ENCODE measurements at places on chromosomes 7 and 10.
A peak's percentile ranks its signal among the peaks of the same experiment; 100 is the strongest.

GRCh38 chr10:95181726-95182125 is 12.3 kb upstream of the ACSM6 start:
- no peaks in the 10 kb centered on the region for H3K36me3 ChIP-seq
- no peak overlapping the region for H3K4me3 ChIP-seq
- H3K27ac ChIP-seq = peak overlapping the region; percentile 87
- H3K27me3 ChIP-seq = no peaks in the 10 kb centered on the region
- peaks cover 20% of the 10 kb centered on the region for H3K4me1 ChIP-seq

DNA sequence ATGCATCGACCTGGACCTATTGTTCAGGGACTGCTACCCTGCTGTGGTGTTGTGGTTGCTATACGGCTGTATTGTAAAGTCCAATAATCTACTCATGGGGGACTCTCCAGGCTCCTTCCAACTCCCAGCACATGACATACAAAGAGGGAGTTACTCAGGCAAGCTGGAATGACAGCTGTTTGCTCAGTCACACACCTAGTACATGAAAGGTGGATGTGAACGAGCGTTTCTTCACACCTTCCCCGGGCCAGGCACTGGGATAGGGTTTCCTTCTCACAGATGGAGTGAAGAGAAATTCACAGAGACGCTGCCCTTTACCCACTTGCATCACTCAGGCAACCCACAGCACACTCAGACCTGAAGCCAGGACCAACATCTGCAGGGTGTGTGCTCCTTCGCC is 215.7 kb downstream of the TNS3 start:
- peaks cover 60% of the 10 kb centered on the region for H3K36me3 ChIP-seq
- H3K27me3 ChIP-seq = no peaks in the 10 kb centered on the region
- DNase-seq = no peak
- H3K4me1 ChIP-seq = no peaks in the 10 kb centered on the region
- no peak overlapping the region for H3K4me3 ChIP-seq

DNA sequence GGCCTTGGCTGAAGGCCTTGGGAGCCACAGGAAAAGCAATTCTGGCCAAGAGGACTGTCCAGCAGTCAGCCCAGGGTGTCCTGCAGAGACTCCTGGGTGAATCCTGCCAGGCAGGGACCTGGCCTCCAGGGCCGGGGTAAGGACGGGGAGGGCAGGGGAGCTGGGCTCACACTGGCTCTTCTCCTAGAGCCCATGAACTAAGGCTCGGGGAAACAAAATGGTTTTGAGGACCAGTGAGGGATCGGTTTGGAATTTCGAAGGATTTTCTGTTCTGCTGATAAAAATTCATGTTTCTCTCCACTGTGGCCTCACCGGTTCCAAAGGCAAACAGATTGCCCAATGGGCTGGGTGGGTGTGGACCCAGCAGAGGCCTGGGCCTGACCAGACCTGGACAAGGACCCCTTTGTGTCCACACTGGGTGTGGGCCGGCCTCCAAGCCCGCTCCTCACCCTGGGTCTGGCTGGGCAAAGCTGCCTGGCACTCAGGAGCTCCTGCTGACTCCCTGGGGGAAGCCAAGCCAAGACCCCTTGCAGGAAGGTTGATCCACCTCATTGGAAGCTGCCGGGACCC is 27.3 kb downstream of the FAM20C start:
- peak; percentile 47 for DNase-seq
- H3K4me3 ChIP-seq = no peak overlapping the region
- no peaks in the 10 kb centered on the region for H3K27me3 ChIP-seq
- H3K4me1 ChIP-seq = no peaks in the 10 kb centered on the region
- H3K27ac ChIP-seq = no peak overlapping the region
- peaks cover 37% of the 10 kb centered on the region for H3K36me3 ChIP-seq

DNA sequence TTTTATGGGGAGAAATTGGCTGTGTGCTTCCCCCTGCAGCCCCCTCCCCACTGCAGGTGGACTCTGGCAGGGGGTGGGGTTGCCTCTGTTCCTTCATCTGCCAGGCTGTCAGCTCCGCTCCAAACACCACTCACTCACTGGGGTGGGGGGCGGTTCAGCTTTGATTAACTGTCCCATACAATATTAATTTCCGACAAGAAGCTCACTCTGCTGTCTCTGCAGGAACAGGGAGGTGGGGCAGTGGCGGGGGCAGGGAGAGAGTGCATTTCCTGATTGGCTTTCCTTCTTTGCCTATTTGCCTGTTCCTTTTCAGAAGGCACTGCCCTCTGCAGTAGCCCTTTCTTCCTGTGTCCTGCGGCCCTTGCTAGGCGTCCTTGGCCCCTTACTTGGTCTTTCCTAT is 500.8 kb downstream of the PLXNA4 start:
- DNase-seq = no peak
- H3K4me1 ChIP-seq = no peaks in the 10 kb centered on the region
- H3K27me3 ChIP-seq = peaks cover 16% of the 10 kb centered on the region

DNA sequence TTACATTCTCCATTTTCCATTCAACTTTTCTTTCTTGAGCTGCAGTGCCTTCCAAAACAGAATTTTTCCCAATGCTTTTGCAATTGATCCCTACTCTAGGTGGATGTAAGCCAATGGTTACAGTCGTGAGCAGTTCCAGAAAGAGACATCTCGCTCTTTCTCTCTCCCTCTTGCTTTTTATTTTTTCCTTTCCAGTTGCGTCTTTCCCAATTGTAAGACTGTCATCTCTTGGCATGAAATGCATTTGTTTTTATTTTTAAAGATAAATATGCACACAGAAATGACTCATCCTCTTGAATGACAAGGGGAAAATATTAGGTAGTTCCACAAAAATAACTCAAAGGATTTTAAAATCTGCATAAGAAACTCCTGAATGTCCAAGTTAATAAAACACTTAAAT is 25.1 kb downstream of the GLI3 start:
- DNase-seq = no peak
- H3K27ac ChIP-seq = no peak overlapping the region
- no peaks in the 10 kb centered on the region for H3K27me3 ChIP-seq
- no peaks in the 10 kb centered on the region for H3K36me3 ChIP-seq
- no peaks in the 10 kb centered on the region for H3K4me1 ChIP-seq

DNA sequence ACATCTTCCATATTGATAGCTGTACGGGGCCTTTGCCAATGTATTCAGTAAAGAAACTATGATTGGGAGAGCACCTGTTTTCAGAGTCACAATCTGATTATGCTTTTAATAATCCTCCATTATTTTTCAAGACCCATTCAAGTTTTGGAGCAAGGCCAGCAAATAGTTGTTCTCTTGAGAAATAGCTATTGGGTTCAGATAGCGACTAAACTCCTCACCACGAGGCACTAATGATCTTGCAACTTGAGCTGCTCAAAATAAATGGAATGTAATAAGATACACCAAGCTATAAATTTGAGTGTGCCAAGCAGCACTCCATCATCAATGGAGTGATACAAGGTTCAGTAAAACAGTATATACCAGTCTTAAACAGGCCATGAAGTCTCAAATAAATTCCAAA is 7.4 kb upstream of the MALRD1 start:
- H3K4me3 ChIP-seq = no peak overlapping the region
- H3K27me3 ChIP-seq = no peaks in the 10 kb centered on the region
- H3K4me1 ChIP-seq = no peaks in the 10 kb centered on the region
- no peaks in the 10 kb centered on the region for H3K36me3 ChIP-seq
- no peak for DNase-seq

DNA sequence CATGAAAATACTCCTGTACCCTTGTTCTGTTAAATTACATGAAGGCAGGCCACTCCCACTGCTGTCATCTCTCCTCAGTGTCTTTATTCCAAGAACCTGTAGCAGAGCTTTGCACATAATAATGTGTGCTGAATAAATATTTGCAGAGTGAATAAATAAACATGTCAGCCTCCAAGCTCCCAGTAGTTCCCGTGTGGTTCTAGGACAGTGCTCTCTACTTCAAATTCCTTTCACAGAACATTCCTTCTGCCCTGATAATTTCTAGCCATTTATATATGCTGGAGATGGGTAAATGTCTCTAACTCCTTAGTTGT is 20.3 kb upstream of the HYAL4 start:
- no peak for DNase-seq
- H3K4me1 ChIP-seq = no peaks in the 10 kb centered on the region
- no peak overlapping the region for H3K4me3 ChIP-seq
- H3K27ac ChIP-seq = no peak overlapping the region

DNA sequence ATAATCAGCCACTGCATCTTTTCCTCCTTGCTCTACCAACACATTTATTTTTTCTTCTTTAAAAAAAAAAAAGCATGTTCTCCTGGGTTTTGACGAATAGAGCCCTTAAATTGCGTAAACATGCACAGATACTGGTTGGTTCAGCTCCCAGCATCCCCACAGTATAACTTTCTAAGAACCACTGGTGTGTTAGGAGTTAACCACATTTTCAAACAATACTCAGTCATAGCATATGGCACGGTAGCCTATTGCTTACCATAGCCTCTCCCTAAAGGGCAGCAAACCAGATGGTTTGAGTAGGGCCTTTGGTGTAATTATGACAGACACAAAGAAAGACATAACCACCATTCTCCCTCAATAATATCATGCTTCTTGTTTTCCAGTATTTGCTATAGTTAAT is 145.0 kb downstream of the LRRC4 start:
- DNase-seq = no peak
- H3K27me3 ChIP-seq = no peaks in the 10 kb centered on the region
- peaks cover 22% of the 10 kb centered on the region for H3K36me3 ChIP-seq
- no peak overlapping the region for H3K27ac ChIP-seq
- H3K4me1 ChIP-seq = peaks cover 12% of the 10 kb centered on the region

DNA sequence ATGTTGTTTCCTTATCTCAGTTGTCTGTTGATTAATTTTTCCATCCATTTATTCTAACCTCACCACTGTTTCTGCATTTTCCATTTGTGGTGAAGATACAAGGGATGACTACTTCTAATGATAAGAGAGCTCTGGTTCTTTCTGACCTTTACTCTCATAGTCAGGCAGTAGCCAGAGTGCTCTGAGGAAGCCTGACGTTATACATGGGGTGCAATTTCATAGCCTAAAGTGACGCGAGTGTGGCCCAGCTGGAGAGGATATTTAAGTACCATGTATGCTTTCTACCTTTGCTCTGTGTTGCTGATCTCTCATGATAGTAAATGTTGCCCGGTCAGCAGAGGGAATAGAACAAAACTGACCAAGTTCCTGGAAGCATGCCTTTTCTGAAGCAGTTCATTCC is 33.9 kb upstream of the CYCS start:
- no peaks in the 10 kb centered on the region for H3K27me3 ChIP-seq
- no peaks in the 10 kb centered on the region for H3K4me1 ChIP-seq
- H3K4me3 ChIP-seq = no peak overlapping the region
- H3K36me3 ChIP-seq = peaks cover 7% of the 10 kb centered on the region
- no peak for DNase-seq

DNA sequence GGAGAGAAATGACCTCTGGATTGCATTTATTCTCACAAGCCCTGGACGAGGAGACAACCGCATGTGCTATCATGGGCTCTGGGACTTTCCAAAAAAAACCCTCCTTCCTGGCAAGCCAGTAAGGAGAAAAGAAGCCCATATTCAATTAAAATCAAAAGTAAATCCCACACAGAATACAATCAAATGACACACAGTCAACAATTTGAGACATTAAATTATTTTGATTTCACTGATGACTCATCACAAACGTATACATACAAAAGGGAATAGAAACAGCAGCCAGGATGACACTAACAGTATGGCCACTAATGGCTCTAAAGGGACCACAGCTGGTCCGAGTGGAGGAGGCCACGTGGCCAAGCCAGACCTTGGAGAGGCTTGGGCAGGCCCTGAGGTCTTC is 24.9 kb downstream of the LRRC20 start:
- peaks cover 53% of the 10 kb centered on the region for H3K4me1 ChIP-seq
- DNase-seq = no peak
- no peaks in the 10 kb centered on the region for H3K27me3 ChIP-seq
- no peak overlapping the region for H3K4me3 ChIP-seq

GRCh38 chr10:119772334-119772733 is 46.5 kb downstream of the INPP5F start:
- H3K27ac ChIP-seq = no peak overlapping the region
- no peak for DNase-seq
- no peaks in the 10 kb centered on the region for H3K27me3 ChIP-seq
- H3K4me3 ChIP-seq = no peak overlapping the region

DNA sequence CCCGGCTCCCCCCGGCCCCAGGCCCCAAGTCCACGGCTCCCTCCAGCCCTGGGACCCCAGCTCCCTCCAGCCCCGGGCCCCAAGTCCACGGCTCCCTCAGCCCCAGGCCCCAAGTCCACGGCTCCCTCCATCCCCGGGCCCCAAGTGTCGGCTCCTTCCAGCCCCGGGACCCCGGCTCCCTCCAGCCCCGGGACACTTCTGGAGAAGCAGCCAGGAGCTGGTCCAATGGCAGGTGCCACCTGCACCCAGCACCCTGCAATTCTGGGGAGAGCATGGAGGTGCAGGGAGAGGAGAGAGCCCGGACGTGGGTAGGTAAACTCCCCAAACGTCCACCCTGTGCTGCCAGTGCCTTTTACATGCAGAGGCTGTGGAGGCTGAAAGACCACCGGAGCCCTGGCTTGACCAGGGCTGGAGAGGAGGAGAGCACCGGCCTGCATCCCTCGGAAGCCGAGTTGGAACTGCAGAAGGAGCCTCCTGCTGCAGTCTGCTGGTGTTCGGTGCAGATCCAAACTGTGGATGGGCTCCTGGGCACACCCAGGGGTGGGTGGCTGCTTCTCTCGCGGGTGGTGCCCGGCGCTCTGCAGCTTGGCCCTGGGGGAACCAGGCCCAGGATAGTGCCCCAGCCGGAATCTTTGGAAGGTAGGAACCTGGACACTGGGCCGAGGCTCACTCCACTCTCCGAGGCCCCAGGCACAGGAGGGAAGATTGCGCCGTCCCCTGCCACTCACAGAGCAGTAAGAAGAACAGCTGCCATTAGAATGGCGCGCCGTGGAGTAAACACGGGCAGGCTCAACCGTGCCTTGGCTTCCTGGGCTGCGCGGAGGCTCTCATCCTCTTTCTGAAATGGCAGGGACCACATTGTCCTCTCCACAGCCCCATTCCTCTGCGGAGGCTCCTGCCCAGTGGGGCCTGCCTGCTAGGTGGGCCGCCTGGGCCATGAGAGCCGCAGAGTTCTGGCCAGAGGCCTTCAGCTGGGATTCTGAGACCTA is 14.7 kb downstream of the SHH start:
- no peak overlapping the region for H3K27ac ChIP-seq
- no peak for DNase-seq
- H3K4me1 ChIP-seq = peaks cover 8% of the 10 kb centered on the region
- no peak overlapping the region for H3K4me3 ChIP-seq

GRCh38 chr7:36606976-36607720 is 117.1 kb downstream of the AOAH start:
- no peak overlapping the region for H3K4me3 ChIP-seq
- H3K4me1 ChIP-seq = no peaks in the 10 kb centered on the region
- no peak for DNase-seq
- H3K27ac ChIP-seq = no peak overlapping the region
- peaks cover 3% of the 10 kb centered on the region for H3K36me3 ChIP-seq
- no peaks in the 10 kb centered on the region for H3K27me3 ChIP-seq

DNA sequence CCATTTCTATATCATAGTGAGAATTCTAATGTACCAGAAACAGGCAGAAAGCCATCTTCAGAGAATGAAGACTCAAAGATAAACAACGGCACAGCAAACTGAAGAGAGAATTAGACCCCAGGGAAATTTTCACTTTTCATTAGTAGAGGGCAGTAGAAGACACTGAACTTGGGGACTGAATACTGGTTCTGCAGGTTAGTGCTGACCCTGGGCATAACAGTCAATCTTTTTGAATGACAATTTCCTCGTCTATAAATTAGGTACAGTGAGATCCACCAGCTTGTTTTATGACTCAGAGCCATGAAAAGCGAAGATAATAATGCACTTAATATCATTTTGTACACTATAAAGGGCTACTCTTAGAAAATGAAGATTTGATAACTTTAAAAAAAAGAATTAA is 13.7 kb downstream of the FKBP14 start:
- H3K4me3 ChIP-seq = no peak overlapping the region
- no peaks in the 10 kb centered on the region for H3K4me1 ChIP-seq
- no peak overlapping the region for H3K27ac ChIP-seq
- H3K36me3 ChIP-seq = no peaks in the 10 kb centered on the region
